ENCODE measurements at places on chromosomes 7 and 10.

- no peak for DNase-seq
Measured at GRCh38 chr7:27245124-27245797, 2.7 kb downstream of the EVX1 start.

DNA sequence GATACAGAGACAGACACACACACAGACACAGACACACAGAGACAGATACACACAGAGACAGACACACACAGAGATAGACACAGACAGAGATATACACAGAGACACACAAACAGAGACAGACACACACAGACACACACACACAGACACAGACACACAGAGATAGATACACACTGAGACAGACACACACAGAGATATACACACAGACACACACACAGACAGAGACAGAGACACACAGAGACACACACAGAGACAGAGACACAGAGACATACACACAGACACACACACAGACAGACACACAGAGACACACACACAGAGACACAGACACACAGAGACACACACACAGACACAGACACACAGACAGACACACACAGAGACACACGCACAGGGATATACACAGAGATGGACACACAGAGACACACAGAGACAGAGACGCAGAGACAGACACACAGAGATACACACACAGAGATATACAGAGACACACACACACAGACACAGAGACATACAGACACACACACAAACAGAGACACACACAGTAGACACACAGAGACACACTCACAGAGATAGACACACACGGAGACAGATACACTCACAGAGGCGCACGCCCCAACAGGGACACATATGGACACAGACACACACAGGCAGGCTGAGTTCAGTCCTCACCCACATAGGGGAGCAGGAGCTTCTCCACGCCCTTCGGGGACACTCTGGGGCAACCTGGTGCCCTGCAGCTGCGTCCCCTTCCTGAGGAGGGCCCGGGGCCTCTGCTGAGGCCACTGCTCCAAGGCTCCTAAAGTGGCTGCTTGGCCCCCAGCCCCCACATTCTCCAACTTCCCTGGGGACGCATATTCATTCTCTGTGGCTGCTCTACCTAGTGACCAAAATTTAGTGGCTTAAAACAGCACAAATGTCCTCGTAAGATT, 10.3 kb upstream of the PPP2R2D start:
- DNase-seq: no peak

DNA sequence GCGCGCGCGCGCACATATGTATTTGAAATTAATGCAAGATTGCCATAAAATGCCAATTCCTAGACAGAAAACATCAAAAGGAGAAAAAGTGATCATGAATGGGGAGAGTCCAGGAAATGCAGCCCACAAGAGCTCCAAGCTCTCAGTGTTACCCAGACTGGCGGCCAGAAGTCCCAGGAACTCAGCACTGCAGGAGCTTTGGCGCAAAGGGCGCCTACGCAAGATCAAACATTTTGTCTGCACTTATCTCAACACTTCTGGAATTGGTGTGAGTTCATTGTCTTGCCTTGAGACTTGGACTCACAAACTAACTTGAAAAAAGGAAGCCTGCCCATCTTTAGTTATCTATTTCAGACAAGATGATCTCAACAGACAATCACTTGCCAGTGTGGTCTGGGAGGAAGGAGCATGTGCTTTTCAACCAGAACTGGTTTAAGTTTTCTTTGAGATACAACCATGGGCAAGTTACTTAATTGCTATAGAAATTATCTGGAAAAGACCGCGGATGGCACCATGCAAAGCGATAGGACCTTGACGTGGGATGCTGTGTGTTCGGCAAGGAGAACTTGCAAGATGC, 77.2 kb downstream of the KIAA1549 start:
- DNase-seq: no peak

DNA sequence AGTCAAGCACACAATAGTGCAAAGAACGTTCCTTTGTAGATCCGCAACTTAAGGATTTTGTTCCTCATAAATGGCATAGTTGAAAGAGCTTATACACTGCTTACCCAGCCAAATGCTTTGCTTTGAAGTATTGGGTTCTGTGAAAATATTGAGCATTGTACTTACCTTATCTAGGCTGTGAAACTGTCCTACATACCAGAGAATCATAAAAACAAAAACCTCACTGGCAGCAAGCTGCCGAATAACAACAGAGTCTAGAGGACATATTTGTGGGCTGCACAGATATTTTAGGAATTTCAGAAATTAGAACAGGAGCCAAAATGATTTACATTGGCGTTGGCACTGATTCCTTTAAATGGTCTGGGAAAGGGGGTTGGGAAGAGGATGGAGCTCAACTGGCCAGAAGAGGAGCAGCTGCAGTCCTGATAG, 174.8 kb downstream of the RTKN2 start:
- DNase-seq: no peak

DNA sequence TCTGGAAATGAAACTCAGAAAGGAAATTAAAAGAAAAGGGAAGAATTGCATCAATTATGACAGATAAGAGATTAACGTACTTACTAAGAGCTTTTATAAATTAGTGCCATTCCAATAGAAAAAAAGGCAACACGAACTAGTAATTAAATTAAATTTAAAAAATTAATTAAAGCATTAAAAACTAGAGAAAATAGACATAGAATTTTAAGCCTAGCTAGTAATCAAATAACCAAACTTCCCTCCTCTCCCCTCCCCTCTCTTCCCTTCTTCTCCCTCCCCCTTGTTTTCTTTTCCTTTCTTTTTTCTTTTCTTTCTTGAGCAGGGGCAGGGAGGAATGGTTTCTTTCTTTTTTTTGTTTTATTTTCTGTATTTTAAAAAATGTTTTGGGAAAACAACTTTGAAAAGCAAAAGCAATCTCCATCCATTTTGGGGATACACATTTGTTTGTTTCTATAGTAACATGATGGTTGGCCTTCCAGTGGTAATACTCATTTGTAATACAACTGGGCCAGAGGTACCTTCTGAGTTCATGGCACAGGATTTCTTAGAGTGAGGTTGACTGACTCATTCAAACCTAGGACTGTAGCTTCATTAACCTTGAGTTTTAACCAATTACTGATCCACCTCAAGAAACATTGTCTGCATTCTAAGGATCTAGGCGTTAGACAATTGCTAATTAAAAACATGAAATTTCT, 132.6 kb downstream of the ST7 start:
- DNase-seq: no peak

- DNase-seq: no peak
Measured at GRCh38 chr10:132944510-132944909, 2.1 kb upstream of the CFAP46 start.

- DNase-seq: peak; percentile 9
Measured at GRCh38 chr7:23357190-23358093, 58.3 kb downstream of the MALSU1 start.

DNA sequence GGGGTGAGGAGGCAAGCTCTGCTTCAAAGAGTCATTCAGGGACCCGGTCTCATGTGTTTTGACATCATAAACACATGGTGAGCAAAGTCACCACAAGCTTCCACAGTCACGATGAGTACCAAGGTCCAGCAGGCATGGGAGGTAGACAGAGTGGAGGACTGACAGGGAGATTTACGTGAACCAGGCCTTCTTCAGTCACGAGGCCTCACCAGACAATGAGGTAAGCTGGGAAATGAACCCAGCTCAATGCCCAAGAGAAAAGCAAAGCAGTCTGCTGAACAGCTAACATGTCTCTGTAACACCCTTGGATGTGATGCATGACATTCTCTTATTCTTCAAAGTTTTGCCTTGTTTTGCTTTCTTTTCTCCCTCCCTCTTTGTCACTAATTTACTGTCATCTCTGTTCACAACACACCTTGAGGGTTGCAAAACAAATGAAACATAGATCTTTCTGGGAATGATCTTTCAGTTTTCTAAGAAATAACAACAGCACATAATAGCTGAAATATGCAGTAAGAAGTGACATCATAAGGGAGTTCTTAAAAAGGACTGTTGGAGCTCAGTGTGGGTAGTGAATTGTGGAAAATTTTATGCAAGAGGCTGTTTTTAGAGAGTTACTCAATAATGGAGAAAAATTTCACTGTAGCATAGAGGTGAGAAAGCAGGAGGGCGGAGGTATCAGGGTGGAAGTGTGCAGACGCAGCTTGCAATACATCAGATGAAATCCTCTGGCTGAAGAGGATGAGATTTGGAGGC, 9.0 kb downstream of the PPP1R17 start:
- no peak for DNase-seq

- no peak for DNase-seq
Measured at GRCh38 chr10:71816421-71816851, 34.6 kb downstream of the PSAP start.

DNA sequence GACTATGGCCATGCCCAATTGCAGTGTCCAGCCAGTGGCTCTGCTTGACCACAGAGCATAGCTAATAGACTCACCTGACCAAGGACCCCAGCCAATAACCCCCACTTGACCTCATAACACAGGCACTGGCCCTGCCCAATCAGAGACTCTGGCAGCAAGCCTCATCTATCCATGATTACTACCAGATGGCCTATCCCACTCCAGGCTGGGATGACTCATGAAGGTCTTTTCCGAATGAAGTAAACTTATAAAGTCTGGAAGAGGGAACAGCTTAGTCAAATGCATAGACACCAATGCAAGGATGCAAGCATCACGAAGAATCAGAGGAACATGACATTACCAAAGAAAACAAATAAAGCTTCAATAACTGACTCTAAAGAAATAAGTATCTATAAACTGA, 141.4 kb downstream of the TMEM168 start:
- no peak for DNase-seq

GRCh38 chr7:76285604-76286374, 16.7 kb upstream of the HSPB1 start:
- no peak for DNase-seq

- no peak for DNase-seq
Measured at GRCh38 chr10:69919250-69919649, 117.5 kb downstream of the COL13A1 start.

- no peak for DNase-seq
Measured at GRCh38 chr10:112145263-112145662, 38.3 kb downstream of the GPAM start.

GRCh38 chr10:49502358-49502757, 36.6 kb downstream of the ERCC6 start:
- no peak for DNase-seq

DNA sequence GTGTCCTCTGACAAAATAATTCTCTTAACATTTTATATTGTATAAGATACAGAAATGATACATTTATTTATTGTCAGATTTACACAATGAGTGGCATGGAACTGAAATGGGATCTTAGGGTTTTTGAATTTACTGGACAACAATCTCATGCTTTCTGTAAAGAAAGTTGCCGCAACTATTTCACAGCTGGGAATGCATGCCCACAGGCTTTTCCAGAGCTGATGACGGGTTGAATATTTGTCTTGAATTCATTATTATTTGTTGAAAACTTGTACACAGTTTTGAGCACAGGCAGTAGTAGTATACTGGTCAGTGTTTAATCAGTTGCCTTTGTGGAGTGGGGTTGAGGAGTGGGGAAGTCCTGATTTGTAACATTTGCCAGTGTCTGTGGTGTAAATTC, 20.5 kb upstream of the MRC1 start:
- DNase-seq: no peak

- DNase-seq: no peak
Measured at GRCh38 chr10:117096599-117097201, 41.4 kb downstream of the VAX1 start.

- DNase-seq: no peak
Measured at GRCh38 chr10:19791032-19791431, 25.2 kb upstream of the PLXDC2 start.

DNA sequence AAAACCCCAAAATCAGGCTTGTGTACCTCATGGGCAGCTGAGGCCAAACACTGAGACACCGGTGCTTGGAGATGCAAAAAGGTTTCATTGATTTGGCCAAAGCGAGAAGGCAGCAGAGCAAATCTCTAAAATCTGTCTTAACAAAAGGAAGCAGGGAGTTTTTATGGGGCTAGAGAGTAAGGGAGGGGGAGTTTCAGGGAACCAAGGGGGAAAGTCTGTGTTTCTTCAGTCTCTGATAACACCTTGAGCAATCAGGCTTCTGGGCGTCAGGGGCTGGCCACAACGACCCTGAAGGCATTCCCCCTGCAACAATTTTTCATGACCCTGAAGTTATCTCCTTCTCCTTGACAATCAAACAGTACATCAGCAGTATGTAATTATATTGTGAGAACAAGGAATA, 2.7 kb upstream of the ZNF786 start:
- DNase-seq: no peak

- DNase-seq: no peak
Measured at GRCh38 chr10:13505052-13505680, 23.6 kb downstream of the BEND7 start.

DNA sequence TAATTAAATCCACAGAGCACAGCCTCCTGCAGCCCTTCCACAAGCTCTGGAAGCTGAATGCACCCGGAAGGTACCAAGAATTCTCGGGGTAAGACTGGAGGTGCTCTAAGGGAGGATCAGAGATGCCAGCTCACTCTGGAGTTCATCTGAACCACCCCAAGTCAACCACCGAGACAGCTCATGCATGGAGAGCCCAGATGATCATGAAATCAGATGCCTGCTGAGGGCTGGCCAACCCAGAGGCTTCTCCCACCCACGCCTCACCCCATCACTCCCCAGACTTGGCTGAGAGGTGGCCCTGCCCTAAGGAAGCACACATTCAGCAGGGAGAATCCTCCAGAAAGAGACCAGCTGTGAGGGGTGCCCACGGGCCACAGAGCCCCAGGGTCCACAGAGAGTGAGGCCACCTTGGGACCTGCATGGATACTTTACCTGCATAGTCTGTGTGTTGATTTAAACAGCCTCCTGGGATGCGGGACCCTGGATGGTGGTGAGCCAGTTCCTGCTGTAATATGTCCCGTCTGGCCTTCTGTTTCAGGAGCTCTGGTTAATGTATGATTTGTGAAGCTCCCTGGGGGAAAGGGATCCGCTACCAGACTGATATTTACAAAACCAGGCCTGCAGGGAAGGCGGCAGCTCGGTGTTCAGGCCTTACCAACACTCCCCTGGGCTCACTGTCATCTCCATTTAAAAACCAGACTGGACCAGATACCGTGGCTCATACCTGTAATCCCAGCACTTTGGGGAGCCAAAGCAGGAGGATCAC, 64.9 kb downstream of the INSIG1 start:
- DNase-seq: no peak

DNA sequence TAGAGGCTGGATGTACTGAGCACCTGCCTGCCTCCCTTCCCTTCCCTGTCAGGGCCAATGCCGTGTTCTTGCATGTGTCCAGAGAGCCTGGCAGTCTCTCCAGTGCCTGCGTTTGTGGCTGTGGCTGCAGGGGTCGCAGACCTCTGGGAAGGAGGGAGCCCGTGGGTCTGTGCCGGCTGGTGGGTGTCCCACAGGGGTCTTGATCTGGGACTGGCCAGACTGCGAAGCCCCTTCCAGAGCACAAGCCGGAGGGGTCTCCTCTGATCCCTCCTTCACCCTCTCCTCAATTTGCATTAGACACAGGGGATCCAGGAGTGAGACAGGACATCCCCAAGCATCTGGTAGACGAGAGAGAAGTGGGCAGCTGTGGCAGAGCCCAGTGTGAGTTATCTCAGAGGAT, 199.2 kb downstream of the ADARB2 start:
- DNase-seq: no peak

- DNase-seq: no peak
Measured at GRCh38 chr10:121766426-121766825, 161.4 kb downstream of the ATE1 start.

- DNase-seq: no peak
Measured at GRCh38 chr7:143321242-143321641, 5.3 kb downstream of the CLCN1 start.

GRCh38 chr7:66330961-66331360, 125.8 kb downstream of the TPST1 start:
- DNase-seq: peak; percentile 12
